OCI-M1 (cell line): ENCODE measurements at places on chromosomes 6 and 20.
A peak's percentile ranks its signal among the peaks of the same experiment; 100 is the strongest.

- DNase-seq, result peak; percentile 31
Observed at GRCh38 chr6:136408204-136408603, 118.6 kb upstream of the BCLAF1 start.

DNA sequence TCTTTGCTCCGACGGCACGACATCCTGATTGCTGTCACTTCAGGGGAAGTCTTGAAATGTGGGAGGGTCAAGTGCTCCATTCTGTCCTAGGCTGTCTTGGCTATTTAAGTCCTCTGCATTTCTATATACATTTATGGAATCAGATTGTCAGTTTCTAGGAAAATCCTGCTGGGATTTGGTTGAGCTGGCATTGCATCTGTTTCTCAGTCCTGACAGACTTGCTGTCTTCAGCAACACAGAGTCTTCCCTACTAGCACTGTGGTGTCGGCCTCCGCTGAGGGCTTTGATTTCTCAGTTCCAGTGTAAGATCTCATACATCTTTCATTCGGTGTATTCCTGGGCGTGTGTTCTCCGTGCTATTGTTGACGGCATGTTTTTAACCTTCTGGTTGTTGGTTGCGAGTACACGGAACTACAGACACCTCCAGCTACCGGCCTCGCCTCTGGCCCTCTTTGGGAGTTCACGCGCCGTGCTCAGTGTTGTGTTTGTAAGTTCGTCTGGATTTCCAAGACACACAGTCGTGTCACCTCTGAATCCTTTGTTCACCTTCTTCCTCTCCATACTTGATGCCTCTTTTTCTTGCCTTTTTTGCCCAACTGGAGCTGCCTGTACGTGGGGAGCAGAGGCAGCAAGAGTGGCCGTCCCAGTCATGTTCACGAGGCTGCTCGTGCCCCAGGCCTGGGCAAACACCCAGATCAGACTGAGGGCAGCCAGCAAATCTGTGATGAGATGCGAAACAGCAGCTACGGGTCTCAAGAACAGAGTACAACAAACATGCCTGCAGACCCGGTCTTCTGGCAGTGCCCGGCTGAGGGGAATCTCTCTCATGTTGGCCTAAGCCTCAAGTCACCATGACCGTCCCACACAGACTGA is 92.8 kb downstream of the TAF4 start:
- DNase-seq, result no peak

DNA sequence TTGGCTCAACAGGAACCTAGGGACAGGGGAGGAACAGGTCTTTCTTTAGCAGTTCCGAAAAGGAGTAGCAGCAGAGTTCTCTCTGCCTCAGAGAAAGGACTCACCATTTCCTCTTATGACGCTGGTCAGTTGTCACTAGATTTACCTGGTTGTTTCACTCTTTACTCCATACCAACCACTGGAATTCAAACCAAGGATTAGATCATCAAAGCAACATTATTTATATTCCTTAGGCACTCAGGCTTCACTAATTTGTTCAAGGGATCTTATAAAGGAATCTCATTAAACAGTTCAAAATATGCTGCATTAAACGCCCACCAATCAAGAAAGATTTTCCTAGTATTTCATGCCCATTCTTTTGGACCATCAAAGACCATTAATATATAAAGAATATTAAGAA is 1129.5 kb upstream of the MAP3K7 start:
- no peak for DNase-seq

- DNase-seq, result no peak
Observed at GRCh38 chr6:46296586-46296985, 125.8 kb upstream of the ENPP5 start.

DNA sequence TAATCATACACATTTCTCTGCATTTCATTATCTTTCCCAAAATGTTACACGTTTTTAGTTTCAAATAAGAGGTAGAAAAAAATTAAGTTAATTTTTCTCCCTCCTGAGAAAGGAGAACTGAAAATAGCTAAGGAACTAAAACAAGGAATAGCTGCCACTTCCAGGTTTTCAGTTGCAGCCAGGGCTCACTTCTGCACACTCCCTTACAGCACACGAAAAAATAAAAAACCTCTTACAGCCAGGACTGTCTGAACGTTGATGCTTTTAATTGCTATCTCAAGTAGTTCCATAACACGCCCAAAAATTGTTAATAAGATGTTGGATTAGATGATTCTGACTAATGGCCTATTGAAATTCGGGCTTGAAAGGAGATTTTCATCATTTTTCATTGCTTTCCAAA is 153.7 kb upstream of the THBS2 start:
- DNase-seq, result no peak

- DNase-seq, result no peak
Observed at GRCh38 chr6:44339763-44340625, 2.5 kb upstream of the SPATS1 start.

DNA sequence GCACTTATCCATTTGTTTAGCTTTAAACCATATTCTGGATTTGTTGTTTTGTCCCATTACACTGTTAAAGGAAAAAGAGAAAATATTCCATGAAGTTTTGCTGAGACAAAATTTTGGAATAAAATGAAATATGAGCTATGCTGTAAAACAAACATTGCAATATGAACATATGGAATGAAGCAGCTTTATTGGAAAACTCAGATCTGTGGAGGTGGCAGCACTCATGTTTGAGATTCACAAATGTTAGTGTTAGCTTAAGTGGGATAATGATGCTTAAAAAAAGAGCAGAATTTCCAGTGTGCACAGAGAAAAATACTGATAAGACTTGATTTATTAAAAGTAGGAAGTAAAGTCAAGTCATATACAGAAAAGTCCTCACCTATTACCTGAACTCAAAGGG is 196.2 kb downstream of the BCKDHB start:
- no peak for DNase-seq

GRCh38 chr20:9572670-9573069 is 58.3 kb downstream of the LAMP5 start:
- DNase-seq, result no peak

DNA sequence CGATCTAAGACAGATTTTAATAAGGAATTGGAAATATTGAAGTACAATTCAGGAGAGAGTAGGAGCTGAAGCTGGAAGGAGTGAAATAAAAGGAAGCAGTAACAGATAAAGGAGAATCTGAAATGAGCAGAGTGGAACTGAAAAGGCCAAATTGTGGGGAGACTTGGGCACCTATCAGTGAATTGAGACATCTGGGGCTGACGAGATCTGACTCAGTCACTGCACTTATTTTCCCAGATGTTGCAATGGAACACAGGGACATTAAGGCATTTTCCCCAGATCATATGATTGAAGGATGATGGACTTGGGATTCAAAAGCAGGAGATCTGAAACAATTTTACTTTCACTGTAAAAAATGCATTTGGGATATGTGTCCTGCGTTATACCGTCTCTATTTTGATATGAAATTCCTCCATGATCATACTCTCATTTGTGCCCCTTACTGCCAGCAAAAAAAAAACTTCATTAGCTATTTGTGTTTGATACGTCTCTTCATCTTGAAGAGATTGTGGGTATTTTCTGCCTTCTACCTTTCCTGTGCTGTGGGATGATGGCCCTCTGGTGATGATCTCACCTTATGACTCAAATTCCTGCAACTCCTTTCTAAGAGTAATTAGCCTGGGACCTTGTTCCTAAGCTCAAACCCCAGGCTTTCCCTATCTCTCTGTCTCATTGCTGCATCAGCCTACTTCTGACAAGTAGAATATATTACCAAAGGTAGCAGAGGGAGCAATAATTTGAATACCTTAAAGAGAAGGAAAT is 278.5 kb upstream of the MAN1A1 start:
- DNase-seq, result peak; percentile 82

DNA sequence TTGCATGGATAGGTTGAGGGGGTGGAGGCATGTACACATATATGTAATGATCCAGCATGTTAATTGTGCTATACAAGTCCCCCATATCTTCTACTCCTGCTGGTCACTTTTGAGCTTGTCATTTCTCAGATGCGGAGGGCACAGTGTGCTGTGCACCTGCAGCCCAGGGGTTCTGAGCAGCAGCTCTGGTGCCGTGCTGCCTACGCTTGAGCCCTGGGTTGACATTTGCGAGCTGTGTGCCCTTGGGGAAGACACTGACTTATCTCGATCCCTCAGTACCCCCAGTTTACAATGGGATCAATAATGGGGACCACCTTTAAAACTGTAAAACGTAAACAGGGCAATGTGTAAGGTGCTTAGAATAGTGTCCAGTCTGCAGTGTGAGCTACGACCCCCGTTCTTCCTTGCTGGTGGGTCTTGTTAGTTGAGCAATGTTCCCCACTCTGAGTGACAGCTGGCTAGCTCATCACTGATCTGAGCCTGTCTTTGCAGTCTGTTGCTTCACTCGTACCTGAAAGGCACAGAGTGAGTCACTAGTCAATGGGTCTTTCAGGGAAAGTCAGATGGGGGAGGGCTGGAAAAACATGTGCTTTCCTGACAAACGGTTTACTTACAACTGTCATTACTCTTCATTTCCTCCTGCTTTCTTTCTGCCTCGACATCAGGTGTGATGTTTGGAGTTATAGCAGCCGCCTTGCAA is 91.7 kb downstream of the SLC2A10 start:
- DNase-seq, result no peak

- no peak for DNase-seq
Observed at GRCh38 chr20:49697071-49697470, 16.6 kb downstream of the B4GALT5 start.

- DNase-seq, result no peak
Observed at GRCh38 chr6:122063076-122063475, 336.4 kb upstream of the HSF2 start.

- no peak for DNase-seq
Observed at GRCh38 chr6:158416883-158417759, 104.9 kb downstream of the TULP4 start.

- DNase-seq, result peak; percentile 44
Observed at GRCh38 chr6:154868143-154868594, 126.9 kb upstream of the TIAM2 start.

DNA sequence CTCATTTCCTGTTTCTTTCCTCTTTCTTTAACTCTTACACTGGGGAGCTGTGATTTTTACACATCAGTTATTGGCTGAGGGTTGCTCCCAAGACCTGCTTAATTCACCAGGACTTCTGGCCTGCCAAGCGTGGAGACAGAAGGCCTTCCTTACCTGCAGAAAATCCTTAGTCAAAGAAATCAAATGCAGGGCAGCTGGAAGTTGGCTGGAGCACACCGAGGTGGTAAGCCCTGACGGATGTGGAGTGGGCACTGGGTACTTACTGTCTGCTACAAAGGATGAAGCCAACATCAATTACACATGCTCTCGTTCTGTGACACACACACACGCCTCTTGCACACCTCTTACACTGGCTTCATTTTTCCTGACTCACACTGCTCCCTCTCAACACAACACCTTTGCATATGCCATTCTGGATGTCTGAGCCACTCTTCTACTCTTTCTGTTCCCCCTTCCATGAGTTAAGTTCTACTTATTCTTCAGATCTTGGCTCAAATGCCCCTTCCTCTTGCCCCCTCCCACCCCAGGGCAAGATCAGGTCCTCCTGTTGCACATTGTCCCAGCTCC is 61.6 kb downstream of the TTI1 start:
- no peak for DNase-seq

DNA sequence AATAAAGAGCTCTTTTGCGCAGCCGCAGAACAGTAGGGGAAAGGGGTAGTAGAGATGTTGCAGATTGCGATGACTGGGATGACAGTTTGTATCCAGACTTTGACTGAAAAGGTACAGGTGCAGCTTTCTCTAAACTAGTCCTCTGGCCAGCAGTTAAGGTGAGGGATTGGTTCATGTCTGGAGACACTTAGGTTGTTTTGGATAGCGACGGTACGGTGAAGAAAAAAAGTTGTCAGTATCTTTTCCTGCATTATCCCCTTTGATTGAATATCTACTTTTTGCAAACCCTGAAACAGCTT is 537 bp downstream of the PRR3 start:
- DNase-seq, result no peak

GRCh38 chr6:33390767-33391277 is 801 bp upstream of the KIFC1 start:
- no peak for DNase-seq

DNA sequence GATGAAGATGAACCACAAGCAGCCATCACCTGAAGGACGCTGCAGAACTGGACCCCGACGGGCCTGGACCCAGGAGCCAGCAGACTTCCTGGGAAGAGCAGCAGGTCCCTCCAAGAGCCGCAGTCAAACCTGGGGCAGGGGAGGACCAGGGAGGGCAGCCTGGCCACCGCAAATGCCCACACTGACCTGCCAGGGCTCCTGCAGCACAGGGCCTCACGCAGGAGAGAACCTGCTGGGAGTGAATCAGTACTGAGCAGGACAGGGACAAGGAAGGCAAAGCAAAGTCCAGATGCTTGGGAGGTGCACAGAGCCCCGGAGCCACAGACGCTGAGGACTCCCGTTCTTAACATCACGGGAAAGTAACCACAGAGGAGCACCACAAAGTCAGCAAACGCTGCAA is 75.2 kb downstream of the TAF4 start:
- DNase-seq, result no peak

DNA sequence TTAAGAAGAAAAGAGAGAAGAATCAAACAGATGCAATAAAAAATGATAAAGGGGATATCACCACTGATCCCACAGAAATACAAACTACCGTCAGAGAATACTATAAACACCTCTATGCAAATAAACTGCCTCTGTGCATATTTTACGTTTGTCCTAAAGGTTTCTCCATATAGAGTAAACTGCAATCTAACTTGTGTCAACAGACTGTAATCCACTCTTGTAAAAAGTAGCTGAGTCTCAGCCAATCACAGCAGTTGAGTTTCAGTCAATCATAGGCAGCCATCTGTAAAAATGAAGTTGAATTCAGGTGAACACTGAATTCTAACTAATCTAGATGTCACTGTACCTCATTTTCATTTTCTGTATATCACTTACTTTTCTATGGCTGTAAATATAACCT is 112.2 kb upstream of the SYNCRIP start:
- DNase-seq, result no peak

DNA sequence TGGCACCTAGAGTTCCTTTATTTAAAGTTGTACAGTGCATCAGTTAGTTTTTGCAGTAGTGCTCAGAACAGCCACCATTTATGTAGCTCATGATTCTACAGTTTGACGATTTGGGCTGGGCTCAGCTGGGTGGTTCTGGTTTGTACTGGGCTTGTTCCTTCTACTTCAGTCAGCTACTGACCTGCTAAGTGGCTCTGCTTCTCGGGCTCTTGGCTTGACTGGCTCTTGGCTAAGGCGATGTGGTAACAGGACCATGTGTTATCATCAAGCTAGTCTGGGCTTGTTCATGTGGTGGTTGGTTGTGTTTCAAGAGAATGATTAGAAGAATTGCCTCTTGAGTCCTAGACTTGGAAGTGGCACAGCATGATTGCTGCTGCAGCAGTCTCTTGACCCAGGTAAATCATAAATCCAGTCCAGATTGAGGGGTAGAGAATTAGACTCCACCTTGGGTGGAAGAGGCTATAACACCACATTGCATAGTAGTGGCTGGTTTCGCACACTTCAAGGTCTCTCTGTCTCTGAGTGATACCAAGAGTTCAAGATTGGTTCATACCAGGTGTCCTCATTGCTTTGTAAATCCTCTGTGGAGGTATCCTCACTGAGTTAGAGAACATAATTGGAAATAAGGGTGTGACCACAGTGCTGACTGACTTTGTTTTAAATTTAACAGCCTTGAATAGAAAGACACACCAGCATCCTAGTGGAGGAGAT is 253.0 kb downstream of the ARID1B start:
- no peak for DNase-seq
